ENCODE measurements at places on chromosomes 7 and 10. TPM values are rescaled to one million over a fixed set of nuclear protein-coding genes. Genes with fewer than 3 reads are reported as not detected.

- no peak for DNase-seq
Measured at GRCh38 chr7:137920637-137921399, 74.0 kb upstream of the DGKI start.

DNA sequence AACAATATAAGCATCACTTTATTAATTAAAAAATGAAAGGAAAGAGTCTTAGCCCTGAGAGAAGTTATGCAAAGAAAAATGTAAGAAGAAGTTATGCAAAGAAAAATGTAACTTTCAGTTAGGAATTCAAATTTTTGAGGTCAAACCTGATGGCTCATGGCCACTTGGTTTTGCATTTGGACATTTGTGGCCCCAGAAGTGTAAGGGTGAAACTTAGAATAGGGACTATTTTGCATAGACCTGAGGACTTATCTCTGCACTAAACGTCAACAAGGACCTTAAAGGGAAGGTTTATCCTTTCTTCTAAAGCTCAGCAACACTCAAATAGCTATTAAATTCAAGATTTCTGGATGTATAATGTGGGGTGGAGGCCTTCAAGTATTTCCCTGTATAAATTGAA lies 724.5 kb upstream of the POT1 start:
- DNase-seq = no peak

GRCh38 chr7:101058355-101058754 lies 26.9 kb upstream of the TRIM56 start:
- peak; percentile 38 for DNase-seq

DNA sequence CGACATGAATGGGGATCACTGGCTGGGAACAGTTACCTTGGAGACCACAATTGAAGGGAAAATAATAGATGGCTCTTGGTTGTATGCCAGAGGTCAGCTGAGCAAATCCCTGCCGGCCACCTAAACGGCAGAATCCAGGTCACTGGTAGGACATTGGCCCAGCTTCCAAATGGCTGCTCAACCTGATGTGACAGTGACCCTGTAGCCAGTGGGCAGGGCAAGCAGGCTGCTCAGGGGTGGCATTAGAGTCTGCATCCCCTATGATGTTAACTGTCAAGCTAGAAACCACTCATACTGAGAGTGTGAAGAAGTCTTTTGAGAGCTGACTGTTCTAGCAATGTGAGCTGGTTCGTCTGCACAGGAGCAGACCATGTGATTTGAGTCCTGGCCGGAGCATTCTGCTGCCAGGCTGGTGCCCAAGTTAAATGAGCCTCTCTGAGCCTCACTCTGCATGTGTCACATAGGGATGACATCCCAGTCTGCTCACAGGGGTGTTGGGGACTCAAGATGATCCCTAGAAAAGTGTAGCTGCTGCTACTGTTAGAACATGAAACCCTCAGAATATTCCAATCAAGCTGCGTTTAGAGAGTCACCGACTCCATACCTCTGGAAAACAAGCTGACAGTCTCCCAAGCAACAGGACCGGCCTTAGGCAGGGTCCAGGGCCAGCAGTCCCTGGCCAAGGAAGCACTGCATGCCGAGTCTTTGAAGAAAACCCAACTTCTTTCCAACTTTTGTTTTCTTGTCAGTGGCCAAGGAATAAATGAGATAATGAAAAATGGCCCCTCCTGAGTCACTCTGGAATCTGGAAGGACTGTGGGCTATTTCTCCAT lies 69.7 kb downstream of the VWA2 start:
- DNase-seq = no peak

DNA sequence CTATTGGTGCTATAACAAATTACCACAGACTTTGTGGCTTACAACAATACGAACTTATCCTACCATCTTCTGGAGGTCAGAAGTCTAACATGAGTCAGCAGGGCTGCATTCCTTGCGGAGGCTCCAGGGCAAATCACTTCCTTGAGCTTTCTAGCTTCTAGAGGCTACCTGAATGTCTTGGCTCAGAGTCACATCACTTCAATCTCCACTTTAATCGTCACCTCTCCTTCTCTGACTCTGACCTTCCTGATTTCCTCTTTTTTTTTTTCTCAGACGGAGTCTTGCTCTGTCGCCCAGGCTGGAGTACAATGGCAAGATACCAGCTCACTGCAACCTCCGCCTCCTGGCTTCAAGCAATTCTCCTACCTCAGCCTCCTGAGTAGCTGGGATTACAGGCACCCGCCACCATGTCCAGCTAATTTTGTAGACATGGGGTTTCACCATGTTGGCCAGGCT lies 44.6 kb upstream of the ANAPC16 start:
- DNase-seq = no peak

DNA sequence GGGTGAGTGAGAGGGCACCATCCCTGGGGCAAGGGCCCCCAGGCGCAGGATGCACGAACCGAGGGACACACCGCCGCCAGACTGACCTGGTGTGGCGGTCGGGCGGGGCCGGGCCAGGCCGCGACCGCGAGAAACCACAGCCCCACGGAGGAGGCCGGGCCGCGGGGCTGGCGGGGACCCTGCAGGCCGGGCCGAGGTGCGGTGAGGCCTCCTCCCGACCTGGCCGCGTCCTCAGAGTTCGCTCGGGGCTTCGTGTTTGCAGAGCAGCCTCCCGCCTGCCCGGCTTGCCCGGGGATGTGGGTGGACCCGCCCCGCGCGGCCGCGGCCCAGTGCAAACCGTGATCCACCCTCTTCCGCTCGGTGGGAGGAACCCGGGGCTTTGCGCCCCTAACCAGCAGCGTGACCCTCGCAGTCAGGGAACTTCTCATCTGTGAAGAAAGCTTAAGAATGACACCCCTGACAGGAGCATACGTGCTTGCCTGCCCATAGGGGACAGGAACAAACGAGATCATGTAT lies 20.6 kb upstream of the HOXA13 start:
- DNase-seq = no peak

- no peak for DNase-seq
Measured at GRCh38 chr10:66398669-66399068, 527.2 kb upstream of the LRRTM3 start.

The PHKG1 gene
- total RNA-seq = 0.85 TPM

DNA sequence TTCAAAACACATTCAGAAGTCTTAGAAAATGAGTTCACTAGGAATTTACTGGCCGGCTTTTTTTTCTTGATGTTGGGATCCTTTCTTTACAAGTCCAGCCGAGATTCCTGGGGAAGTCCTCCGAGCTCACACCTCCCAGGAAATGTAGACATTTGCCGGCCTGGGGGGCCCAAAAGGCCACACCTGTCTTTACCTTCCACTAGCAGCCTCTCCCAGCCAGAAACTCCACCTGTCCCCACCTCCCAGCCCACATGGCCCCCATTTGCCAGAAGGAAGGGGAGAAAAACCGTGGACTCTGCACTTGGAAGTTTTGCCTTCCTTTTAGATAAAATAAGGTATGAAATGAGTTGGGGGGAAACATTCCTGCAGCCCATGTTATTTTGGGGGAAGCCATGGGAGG lies 27.6 kb upstream of the EMX2 start:
- no peak for DNase-seq

- DNase-seq = no peak
Measured at GRCh38 chr10:96321822-96322221, 17.6 kb downstream of the DNTT start.

The UPK3BL2 gene
- 2.8 TPM for total RNA-seq

GRCh38 chr10:28674782-28675181 lies 2.5 kb upstream of the BAMBI start:
- DNase-seq = no peak

- DNase-seq = no peak
Measured at GRCh38 chr7:108144931-108145330, 14.8 kb upstream of the LAMB4 start.

The ELN gene
- total RNA-seq = 5.2 TPM

DNA sequence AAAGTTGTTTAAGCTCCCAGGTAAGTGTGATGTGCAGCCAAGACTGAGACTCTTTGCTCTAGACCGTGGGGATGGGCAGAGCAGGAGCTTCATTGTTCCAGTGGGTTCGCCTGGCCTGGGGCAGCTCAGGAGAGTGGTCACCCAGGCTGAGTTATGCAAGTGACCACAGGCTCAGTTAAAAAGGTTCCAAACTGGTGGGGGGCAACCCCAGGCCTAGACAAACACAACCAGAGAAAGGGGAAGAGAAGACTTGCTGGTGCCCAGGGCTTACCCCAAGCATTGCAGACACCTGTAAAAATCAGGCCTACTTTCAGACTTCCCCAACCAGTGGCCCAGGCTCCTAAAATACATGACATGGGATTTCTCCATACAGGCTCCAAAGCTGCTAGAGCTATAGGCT lies 21.6 kb downstream of the CREB3L2 start:
- no peak for DNase-seq

The VPS37D gene
- total RNA-seq = 1.2 TPM

GRCh38 chr7:158102897-158103296 lies 484.7 kb downstream of the PTPRN2 start:
- no peak for DNase-seq

- no peak for DNase-seq
Measured at GRCh38 chr7:77409739-77410547, 6.2 kb downstream of the GSAP start.

The CTAGE4 gene
- 0.28 TPM for total RNA-seq

DNA sequence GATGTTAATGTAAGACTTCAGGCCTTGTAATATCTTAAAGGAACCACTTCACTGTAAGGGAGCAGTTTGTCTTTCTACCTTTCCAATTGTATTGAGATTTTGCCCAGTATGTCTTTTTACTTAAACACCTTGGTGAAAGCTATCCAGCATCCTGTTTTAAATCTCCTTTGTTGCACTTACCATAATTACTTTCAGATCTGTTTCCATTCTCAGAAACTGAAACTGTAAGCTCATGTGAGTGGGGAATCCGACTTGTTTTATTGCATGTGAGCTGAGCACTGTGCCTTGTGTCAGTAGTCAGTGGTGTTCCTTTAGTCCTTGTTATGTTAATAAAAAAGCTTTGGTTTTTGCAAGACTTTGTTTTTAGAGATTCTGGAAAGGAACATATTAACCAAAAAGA lies 42.2 kb downstream of the BMPR1A start:
- DNase-seq = no peak

DNA sequence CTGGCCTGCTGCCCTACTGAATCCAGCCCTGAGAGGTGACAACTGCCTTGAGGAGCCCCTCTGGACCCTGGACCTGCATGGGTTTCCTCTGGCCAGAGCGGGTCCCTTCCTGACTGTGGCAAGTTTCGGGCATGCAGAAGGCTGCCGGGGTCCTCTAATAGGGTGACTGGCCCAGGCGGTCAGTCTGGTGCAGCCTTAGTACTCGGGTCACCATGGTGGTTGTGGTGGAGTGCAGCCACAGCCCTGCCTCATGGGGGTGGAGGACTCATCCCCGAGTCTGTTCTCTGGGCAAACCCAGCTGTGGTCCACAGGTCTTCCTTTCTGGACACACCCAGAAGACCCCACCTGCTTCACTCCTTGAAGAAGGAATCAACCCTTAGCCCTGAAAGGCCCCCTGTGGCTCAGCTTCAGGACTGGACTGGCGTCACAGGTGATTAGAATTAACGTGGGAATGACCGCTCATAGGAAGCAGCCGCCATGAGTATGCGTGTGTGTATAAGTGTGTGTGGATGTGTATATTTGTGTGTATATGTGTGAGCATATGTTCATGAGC lies 28.7 kb downstream of the RAMP3 start:
- no peak for DNase-seq

DNA sequence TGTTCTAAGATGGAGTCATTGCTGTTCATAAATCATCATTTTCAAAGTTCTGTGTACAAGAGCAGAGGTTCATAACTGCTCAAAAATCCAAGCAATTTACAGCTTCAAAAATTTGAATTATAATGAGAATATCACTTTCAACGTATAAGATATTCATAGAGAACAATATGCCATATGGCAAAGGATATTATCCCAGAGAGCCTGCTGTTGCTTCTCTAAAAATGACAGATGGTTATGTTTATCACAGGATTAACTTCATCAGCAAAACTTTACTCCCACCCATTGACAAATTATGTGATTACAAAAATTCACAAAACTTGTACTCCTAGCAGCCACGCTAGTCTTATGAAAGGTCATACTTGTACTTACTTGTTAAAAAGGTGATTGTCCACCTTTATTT lies 105.1 kb downstream of the PIP4K2A start:
- no peak for DNase-seq

The ZMIZ1 gene
- 7.4 TPM for total RNA-seq

DNA sequence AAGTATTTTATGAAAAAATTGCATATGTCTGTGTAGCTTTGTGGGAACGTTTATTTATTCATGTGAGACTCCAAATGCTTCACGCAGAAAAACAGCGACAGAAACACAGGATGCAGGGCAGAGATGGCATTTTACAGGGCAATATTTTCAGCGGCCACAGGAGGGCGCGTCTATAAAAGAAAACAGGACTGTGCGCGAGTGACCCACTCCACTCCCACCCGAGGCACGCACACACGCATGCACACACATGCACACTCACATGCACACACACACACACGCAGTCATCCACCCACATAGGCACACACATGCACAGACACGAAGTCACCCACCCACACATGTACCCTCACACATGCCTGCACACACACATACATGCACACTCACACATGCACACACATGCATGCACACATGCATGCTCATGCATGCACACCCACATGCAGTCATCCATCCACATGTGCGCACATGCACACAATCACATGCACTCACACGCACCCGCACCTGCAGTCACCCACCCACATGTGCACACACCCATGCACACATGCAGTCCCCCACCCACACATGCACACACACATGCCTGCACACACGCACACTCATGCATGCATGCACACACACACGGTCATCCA lies 96.3 kb downstream of the DNAJB6 start:
- DNase-seq = peak; percentile 68

DNA sequence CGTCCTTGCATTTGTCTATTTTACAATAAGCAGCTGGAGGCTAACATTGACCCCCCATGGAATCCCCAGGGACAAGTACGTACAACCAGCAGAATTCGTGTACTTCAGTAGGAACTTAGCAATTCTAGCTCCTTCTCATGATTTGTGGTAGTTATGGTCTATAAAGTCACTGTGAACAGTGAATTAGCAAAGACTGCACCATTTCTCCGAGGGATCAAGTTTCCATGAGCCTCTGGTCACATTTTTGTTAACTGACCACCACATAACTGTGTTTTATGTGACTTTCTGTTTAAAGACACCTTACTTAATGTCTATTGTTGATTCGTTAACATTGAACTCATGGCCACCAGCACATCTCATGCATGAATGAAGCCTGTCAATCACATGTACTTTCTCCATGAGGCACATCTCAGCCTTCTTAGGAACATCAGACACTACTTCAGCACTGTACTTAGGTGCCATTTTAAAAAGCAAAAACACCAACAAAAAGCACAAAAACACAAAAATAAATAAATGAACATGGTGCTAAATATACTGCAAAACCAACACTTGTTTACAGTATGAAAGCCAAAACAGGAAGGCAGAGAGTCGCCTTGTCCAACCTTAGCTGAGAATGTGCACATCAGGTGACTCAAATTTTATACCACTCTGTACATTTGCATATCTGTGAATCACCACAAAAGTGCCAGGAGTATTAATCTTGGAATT lies 9.0 kb upstream of the UCN3 start:
- DNase-seq = no peak

GRCh38 chr7:29940199-29940598 lies 49.4 kb downstream of the SCRN1 start:
- no peak for DNase-seq

GRCh38 chr10:122624546-122624945 lies 64.0 kb downstream of the DMBT1 start:
- no peak for DNase-seq

Measured in thymus (tissue), 14 donors.